ENCODE measurements at places on chromosomes 11 and 22.

GRCh38 chr11:36487619-36488018 lies 22.5 kb downstream of the TRAF6 start:
- no peak for DNase-seq

GRCh38 chr11:112597286-112597790 lies 336.7 kb upstream of the PLET1 start:
- DNase-seq, result no peak

- DNase-seq, result no peak
Observed at GRCh38 chr11:69636512-69637197, 4.3 kb upstream of the CCND1 start.

- no peak for DNase-seq
Observed at GRCh38 chr11:114321621-114322257, 25.5 kb downstream of the NNMT start.

- DNase-seq, result no peak
Observed at GRCh38 chr11:94700622-94701021, 67.5 kb upstream of the AMOTL1 start.

- no peak for DNase-seq
Observed at GRCh38 chr11:33027846-33028536, 11.4 kb upstream of the TCP11L1 start.

GRCh38 chr11:66665369-66665768 lies 12.3 kb downstream of the RBM4B start:
- no peak for DNase-seq

GRCh38 chr11:87035976-87036583 lies 1.7 kb upstream of the TMEM135 start:
- no peak for DNase-seq

DNA sequence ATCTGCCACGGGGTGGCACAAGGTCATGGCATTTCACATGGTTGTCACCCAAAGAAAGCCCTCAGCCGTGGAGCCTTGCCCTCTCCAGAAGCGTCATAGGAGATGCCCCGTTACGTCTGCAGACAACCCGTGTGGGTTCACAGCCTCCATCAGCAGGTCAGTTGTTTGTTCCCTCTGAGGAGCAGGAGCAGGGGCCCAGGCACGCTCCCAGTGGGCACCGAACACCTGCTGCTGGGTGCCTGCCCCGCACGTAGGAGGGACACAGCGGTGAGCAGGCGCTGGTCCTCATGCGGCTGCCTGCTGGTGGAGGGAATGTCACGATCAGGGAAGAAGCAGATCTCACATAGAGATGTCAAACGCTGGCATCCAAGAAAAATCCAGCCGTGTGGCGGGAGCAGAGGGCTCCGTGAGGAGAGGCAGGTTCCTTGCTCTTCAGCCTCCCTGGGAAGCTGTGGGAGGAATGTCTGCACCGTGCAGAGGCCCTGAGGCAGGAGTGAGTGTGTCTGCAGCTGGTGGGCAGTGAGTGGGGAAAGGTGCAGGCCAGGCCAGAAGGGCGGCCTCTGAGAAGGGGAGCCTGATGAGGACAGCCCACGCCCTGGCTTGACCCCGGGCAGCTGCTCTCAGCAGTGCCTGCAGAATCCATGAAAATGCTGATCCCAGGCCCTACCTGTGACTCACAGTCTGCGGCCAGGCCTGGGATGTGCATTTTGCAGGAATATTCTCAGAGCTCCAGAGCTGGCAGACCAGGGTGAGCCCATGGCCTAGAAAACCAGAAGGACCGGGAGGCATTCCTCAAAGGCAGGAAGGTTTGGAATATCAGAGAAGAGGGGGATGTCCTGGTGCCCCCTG lies 36.4 kb upstream of the TH start:
- DNase-seq, result no peak

DNA sequence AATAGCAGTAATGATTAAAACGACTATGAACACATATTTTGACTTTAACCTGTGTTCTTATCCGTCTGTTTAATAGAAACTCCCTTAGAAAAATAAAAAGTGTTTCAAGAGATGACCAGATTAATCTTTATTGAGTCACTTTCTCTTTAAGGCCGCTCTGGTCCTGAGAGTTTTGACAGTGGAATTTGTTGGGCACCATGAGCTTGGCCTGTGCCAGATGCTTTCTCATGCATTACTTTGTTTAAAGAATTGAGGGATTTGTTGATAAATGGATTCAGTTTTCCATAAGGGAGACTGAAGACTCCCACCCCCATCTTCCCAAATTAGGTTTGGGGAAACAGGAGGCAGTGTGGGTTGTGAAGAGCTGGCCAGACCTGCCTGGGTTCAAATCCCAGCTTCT lies 53.2 kb upstream of the ALX4 start:
- no peak for DNase-seq

Measured in NCI-H1694 (cell line).